Nephron progenitor cell (in vitro differentiated cells): ENCODE measurements at places on chromosomes 6 and 20.

GRCh38 chr6:149681209-149681608 lies 32.7 kb upstream of the KATNA1 start:
- no peak for DNase-seq

DNA sequence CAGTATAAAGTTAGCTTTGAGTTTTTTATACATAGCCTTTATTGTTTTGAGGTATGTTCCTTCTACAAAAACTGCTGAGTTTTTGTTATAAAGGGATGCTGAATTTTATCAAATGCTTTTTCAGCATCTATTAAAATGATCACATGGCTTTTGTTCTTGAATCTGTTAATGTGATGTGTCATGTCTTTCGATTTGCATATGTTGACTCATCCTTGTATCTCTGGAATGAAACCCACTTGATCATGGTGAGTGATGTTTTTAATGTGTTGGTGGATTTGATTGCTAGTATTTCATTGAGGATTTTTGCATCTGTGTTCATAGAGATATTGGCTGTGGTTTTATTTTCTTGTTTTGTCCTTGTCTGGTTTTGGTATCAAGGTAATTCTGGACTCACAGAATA lies 24.7 kb upstream of the BLCAP start:
- DNase-seq, result no peak

DNA sequence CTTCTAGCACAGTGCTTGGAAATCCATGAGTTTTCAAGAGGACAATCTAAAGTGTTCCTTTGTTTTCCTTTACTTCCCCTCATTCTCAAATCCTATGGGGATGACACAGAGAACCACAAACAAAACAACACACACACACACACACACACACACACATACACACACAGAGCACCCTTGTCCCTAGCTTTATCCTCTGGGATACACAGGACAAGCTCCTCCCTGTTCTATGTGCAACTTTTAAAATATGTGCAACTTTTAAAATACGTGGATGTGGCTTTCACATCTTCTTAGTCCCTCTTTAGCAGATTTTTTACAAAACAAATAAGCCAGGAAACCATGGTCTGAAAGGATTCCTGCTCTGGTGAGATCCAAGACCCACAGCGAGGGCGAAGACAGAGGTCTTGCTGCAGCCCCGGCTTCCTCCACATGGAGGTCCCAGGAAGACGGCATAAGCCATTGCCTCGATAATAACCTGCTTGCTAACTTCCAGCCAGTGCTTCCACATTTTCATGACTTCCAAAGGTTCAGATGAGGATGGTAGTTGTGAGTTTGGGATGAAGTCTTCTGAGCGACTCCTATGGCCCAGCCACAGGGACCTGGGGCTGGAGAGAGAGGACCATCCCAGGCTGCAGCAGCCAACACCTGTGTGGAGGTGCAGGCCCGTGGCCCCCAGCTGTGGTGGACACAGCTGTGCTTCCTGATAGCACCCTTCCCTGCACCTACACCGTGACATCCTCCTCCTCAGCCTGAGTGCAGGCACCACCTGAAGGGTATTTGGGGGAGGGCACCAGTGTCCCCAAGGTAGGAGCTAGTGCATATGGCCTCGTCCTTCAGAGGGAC lies 62.8 kb upstream of the CD93 start:
- DNase-seq, result no peak

- no peak for DNase-seq
Measured at GRCh38 chr6:111817451-111818120, 55.7 kb downstream of the FYN start.
